ENCODE measurements at places on chromosomes 1 and 21. TPM values are rescaled to one million over a fixed set of nuclear protein-coding genes. Genes with fewer than 3 reads are reported as not detected.

Gene OR1C1
- polyA plus RNA-seq: not detected

Gene CCDC181
- polyA plus RNA-seq: not detected

Gene IFNLR1
- polyA plus RNA-seq: 5.9 TPM

Gene ACTL8
- not detected for polyA plus RNA-seq

Gene KRTAP21-2
- polyA plus RNA-seq: not detected

Gene PIP5K1A
- polyA plus RNA-seq: 56.0 TPM

Gene LCE2A
- polyA plus RNA-seq: not detected

Gene PKNOX1
- polyA plus RNA-seq: 21.1 TPM

Gene DNAJC6
- polyA plus RNA-seq: 3.4 TPM

Gene SNAPIN
- 40.7 TPM for polyA plus RNA-seq

All from mammary epithelial cell (primary cell).